ENCODE measurements at places on chromosomes 2 and 18.

DNA sequence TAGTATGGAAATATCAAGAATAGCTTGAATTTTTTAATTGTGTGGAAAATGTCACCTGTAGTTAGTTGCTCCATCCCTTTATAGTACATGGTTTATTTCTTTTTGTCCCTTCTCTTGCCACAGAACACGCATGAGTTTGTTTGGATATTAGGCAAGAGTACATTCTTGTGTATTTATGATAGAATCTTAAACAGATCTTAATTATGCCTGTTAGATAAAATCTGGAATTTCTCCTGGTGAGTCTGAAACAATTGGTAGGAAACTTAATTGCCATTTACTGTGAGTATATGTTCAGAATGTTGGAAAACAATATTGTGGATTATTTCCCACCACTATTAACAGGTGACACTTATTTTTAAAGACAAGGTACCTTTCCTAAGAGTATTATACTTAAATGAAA lies 30.2 kb upstream of the CABYR start:
- DNase-seq, result no peak

DNA sequence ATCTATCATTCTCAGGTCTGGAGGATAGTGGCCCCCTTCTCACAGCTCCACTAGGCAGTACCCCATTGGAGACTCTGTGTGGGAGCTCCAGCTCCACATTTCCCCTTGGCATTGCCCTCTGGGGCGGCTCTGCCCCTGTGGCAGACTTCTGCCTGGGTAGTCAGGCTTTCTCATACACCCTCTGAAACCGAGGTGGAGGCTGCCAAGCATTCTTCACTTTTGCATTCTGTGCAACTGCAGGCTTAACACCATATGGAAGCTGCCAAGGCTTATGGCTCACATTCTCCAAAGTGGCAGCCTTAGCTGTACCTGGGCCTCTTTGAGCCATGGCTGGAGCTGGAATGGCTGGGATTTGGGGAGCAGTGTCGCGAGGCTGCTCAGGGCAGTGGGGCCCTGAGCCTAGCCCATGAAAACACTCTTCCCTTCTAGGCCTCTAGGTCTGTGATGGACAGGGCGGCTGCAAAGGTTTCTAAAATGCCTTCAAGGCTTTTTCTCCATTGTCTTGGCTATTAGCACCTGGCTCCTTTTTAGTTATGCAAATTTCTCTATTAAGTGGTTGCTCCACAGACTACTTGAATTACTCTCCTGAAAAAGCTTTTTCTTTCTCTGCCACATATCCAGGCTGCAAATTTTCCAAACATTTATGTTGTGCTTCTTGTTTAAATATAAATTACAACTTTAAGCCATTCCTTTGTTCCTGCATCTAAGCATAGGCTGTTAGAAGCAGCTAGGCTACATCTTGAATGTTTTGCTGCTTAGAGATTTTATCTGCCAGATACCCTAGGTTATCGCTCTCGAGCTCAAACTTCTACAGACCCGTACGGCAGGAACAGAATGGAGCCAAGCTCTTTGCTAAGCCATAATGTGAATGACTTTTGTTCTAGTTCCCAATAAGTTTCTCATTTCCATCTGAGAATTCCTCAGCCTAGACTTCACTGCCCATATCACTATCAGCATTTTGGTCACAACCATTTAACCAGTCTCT lies 206.5 kb downstream of the CPS1 start:
- no peak for DNase-seq

GRCh38 chr2:237361194-237362004 lies 52.6 kb downstream of the COL6A3 start:
- DNase-seq, result no peak

GRCh38 chr2:31269087-31269486 lies 35.1 kb downstream of the EHD3 start:
- no peak for DNase-seq

DNA sequence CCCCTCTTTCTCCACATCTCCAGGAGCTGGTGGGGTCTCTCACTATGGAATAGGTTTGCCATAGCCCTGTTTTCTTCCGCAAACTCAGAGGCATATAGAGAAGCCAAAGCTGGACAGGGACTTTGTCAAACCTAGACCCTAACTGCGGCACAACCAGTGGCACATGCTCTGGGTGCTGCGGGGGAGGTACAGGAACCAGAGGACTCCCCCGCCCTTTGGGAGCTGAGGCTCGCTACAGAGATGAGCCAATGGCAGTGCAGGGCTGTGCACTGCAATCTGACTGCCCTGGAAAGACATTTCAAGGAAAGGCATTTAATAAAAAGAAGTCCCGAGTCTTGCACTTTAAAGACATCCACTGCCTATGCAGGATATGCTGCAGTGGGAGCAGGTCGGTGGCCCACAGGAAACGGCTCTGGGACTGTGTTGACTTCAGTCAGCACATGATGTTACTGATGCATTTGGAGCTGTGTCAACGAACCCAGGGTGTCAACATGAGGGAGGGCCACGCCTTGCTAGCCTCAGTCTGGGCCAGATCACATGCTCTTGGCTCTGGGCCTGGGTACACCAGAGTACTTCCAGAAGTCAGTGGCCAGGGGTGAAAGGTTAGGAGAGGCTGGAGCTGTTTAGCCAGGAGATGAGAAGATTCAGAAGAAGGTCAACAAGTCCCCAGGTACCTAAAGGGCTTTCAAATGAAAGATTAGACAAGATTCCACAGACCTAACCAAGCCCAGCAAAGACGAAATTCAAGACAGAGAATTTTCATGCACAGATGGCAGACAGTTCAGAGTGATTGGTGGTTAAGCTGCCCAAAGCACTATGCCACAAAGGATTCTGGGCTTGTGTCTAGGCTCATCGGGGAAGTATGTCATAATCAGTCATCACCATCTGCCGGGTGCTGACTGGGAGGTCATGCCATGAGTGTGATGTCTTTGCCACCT lies 8.2 kb downstream of the SLC35F6 start:
- peak; percentile 20 for DNase-seq

- DNase-seq, result no peak
Measured at GRCh38 chr2:73089270-73090030, 17.9 kb upstream of the SFXN5 start.

- no peak for DNase-seq
Measured at GRCh38 chr18:25392192-25392591, 40.2 kb upstream of the ZNF521 start.

GRCh38 chr2:240355001-240355891 lies 80.2 kb upstream of the GPC1 start:
- no peak for DNase-seq

DNA sequence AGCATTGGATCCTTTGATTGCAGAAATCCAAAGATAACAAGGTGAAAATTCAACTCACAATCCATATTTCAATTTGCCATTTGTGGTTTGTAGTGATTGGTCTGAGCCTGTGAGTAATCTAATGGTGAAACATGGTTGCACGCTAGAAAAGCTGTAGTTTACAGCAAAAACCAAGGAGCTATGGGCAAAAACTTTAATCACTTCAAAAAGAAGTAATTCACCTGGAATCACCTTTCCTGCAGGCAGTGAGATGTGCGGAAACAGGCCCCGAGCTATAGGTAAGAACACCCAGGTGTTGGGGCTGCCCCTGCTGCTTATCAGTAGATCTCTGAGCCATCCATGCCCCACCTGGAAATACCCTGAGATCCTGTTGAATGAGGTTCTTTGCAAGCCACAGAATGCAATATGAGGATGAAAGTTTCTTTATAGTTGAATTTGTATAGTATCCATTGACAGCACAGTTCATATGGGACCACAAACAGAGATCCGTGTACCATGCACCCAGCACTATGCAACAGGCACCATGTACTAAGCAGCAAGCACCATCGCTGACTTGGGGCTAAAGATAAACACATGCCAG lies 208.2 kb downstream of the SPP2 start:
- DNase-seq, result no peak

GRCh38 chr18:47263430-47264307 lies 12.2 kb upstream of the SKOR2 start:
- no peak for DNase-seq

GRCh38 chr18:50686409-50686808 lies 126.5 kb downstream of the MAPK4 start:
- no peak for DNase-seq

GRCh38 chr2:65482971-65483370 lies 50.6 kb upstream of the SPRED2 start:
- no peak for DNase-seq

DNA sequence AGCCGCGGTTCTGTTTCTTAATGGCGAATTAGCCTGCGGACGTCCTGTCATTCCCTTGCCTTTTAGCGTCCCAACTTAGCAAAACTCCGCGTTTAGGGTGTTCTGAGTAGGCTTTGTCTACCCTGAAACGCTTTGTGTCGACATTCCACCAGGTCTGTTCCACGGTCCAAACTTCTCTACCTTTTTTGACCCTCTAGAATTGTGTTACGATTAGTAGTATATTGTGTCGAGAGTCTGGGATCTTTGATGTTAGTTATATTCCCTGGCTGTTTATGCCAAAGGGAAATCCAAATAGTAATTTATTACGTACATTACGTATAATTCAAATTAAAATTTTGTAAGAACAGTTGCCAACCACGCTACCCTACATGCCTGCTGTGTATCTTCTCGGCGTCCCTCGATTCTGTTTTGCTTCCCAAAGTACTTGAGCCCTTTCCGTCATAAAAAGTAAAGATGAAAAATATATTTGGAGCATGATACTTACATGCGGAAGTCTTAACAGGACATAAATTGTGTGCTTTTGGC lies 495 bp upstream of the TTC32 start:
- DNase-seq, result no peak

DNA sequence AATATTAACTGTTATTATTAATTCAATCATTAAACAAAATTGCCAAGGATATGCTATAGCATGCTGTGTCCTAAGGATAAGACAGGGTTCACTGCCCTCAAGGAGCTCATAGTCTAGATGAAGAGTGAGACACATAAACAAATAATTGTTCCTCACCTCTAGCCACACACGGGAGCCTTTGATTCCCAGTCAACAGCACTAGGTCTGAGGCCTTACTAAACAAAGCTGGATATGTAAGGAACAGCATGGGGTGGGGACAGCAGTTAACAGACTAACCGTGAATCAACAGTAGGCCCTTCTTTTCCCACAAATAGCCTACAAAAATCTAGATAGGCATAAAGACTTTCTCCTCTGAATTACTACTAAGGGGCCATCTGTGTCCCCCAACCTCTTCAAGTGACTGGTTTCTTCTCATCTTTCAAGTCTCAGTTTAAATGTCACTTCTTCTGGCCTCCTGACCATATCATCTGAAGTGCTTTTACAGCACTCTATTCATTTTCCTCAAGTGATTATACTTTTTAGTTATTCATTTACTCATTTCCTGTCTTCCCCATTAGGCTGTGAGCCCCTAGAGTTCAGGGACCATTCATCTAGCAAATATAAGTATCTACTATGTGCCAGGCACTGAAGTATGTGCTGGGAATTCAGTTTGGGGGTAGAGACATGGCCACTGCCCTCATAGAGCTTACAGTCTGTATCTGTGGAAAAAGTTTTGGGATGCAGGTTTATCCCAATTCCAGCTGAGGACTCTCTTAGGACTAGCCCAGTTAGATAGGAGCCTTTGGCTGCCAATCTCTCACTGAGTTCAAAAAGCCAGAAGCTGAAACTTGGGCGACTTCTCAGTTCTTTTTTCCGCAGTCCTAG lies 29.9 kb upstream of the IHH start:
- DNase-seq, result no peak

DNA sequence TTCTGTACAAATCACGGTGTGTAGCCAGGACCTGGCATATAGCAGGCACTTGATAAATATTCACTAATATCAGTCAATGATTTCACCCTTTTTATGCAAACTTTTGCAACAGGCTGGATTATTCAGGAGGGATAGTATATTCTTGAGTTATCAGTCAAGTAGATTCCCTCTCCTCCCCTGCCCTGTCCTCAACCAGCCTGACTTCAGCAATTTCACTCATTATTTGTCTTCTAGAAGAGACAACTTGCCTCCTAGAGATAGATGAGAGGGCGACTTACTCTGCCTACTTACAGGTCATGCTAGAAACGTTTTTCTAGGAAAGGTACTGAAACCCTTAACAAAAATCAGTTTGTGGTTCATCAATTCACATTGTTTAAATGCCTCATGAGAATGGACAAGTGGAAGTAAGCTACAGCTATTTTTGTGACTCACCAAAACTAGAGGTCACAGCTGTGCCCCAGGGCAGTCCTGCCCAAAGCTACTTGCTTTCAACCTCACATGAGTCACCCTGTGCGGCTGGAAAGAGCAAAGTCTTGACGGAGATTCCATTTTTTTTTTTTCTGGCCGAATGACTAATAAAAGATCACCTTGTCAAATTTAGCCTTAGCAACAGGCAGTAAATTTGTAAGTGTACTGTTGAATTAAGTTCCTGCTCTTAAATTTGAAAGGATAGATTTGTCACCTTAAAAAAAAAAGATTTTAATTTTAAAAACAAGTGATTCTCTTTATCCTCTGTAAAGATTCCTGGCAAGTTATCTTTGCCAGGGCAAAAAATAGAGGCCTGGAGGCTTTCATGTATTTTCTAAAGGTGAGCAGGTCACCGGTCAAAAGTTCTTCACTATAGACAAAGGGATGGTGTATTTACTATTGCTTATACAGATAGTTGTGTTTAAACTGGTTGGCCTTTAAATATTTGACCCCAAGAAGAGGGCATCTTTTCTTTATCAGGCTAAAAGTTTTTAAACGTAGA lies 109.0 kb upstream of the SLC35G4 start:
- DNase-seq, result no peak

- DNase-seq, result no peak
Measured at GRCh38 chr2:168182550-168183249, 64.7 kb downstream of the STK39 start.

- DNase-seq, result no peak
Measured at GRCh38 chr2:215361876-215362561, 50.2 kb downstream of the ATIC start.

GRCh38 chr2:7773362-7774360 lies 856.4 kb downstream of the RNF144A start:
- DNase-seq, result peak; percentile 23

DNA sequence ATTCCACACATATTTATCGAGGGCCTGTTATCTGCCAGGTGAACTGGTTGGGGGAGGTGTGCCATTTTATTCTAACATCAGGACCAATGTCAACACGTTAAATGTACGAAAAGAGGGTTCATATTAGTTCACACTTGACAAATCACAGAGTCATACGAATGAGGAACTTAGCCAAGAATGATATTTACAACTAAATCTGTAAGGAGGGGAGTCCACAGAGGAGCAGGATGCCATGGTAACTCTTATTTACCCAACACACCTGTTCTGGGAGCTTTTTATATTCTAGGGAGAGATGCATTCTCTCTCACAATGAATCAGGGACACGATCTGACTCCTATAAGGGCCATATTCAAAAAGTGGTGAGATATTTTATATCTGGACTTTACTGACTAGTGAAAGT lies 144.1 kb downstream of the CDC42EP3 start:
- no peak for DNase-seq

GRCh38 chr2:27551514-27551913 lies 31.3 kb upstream of the ZNF512 start:
- no peak for DNase-seq

DNA sequence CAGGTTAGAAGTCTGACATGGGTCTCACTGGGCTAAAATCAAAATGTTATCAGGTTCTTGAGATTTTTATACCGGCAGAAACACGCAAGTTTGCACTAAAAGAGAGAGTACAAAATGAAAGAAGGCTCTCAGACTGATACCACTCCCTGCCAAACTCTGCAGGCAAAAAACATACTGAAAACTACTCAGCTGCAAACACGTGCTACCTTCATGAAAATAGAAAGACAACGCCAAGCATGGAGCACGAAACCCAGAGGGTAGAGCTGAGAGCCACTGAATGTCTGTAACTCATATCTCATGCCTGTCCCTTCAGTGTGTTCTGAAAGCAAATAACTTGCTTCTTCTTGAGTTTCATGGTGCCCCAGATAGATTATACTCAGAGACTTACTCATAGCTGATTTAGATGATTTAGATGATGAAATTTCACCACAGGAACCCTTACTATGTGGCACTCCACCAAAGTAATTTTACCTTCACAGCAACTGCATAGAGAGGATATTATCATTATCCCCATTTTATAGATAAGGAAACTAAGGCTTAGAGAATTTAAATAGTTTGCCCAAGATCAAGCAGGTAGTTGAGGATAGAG lies 313.0 kb upstream of the SLC39A10 start:
- DNase-seq, result no peak

Data from CD4-positive, alpha-beta T cell treated with Interleukin-4 for 4 hours (primary cell).